ENCODE measurements at places on chromosomes 5 and 9.

GRCh38 chr5:99438619-99439018, 509.8 kb upstream of the CHD1 start:
- no peaks in the 10 kb centered on the region for H3K27me3 ChIP-seq
- no peaks in the 10 kb centered on the region for H3K36me3 ChIP-seq
- no peak overlapping the region for H3K27ac ChIP-seq
- no peak for DNase-seq
- H3K4me3 ChIP-seq: no peak overlapping the region
- H3K4me1 ChIP-seq: no peaks in the 10 kb centered on the region

DNA sequence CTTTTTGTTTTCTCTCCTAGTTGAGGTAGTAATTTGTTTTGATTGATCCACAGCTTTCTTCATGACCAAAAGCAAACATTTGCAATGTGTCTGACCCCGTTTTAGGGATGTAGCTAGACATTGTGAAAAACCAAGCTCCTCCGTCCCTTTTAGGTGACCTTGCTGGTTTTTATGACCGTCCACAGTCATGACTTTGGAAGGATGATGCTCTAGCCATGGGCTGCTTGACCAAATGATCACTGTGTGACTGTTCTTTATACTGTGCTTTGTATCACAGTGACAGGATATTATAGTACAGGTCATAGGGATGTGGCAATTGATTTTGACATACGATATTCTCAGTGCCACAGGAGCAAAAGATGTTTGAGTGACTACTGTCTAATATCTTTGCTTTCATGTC, 54.4 kb downstream of the KCNN2 start:
- no peak overlapping the region for H3K4me3 ChIP-seq
- no peak for DNase-seq
- no peaks in the 10 kb centered on the region for H3K36me3 ChIP-seq

DNA sequence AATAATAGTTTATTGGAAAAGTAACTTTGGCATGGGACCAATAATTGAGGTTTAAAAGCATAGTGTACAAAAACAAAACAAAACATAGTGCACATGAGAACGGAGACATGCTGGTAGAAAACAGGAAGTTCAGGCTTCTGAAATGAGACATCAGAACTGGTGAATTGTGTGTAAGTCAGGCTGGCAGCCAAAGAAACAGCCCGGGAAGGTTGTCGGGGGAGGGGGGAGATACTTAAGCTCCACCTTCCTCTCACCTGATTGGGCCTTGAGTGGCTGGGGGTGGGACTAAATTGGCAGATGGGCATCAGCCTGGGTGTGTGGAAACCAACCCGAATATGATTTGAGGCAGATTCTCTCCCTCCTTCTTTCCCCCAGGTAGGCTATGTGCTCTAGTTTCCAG, 256.3 kb downstream of the SMARCA2 start:
- H3K4me3 ChIP-seq: no peak overlapping the region
- DNase-seq: no peak
- peaks cover 2% of the 10 kb centered on the region for H3K27me3 ChIP-seq
- H3K4me1 ChIP-seq: no peaks in the 10 kb centered on the region

DNA sequence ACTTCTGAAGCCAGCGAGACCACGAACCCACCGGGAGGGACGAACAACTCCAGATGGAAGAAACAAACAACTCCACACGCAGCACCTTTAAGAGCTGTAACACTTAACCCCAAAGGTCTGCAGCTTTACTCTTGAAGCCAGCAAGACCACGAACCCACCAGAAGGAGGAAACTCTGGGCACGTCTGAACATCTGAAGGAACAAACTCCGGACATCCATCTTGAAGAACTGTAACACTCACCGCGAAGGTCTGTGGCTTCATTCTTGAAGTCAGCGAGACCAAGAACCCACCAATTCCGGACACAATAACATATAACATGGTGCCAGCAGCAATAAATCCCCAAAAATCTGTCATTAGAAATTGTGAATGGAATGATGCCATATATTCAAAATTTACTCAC, 180.9 kb downstream of the TLE1 start:
- no peaks in the 10 kb centered on the region for H3K36me3 ChIP-seq
- no peaks in the 10 kb centered on the region for H3K4me1 ChIP-seq
- no peak overlapping the region for H3K27ac ChIP-seq
- no peak overlapping the region for H3K4me3 ChIP-seq
- DNase-seq: no peak

DNA sequence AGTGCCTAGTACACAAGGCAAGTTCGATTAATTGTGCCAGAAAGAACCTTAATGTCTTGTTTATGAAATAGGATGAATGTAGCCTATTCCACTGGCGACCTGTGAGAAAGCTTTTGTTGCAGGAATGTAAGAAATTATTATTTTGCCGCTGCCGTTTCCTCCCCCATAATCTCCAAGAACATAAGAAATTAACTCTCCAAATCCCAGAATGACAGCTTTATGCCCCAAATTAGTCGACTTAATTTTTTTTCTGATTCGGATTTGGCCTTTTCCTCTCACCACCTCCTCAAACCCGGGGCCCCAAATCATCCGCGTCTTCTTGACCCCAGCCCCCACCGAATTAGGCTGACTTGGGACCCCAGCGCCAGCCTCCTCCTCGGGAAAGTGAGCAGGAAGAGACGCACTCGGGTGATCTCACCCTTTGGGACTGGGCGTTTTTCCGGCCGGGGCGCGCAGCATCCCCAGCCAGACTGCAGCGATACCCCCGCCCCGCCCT, 682 bp upstream of the SPTAN1 start:
- peak overlapping the region; percentile 91 for H3K27ac ChIP-seq
- no peaks in the 10 kb centered on the region for H3K27me3 ChIP-seq
- peaks cover 38% of the 10 kb centered on the region for H3K4me1 ChIP-seq
- peaks cover 3% of the 10 kb centered on the region for H3K36me3 ChIP-seq

- no peak for DNase-seq
- H3K27me3 ChIP-seq: peaks cover 2% of the 10 kb centered on the region
- no peak overlapping the region for H3K27ac ChIP-seq
- H3K36me3 ChIP-seq: no peaks in the 10 kb centered on the region
- no peak overlapping the region for H3K4me3 ChIP-seq
Observed at GRCh38 chr9:35907711-35908503, 1.4 kb upstream of the SPAAR start.

GRCh38 chr5:127848098-127848497, 144.9 kb downstream of the CCDC192 start:
- H3K36me3 ChIP-seq: no peaks in the 10 kb centered on the region
- no peak overlapping the region for H3K4me3 ChIP-seq
- no peak overlapping the region for H3K27ac ChIP-seq
- H3K4me1 ChIP-seq: no peaks in the 10 kb centered on the region

DNA sequence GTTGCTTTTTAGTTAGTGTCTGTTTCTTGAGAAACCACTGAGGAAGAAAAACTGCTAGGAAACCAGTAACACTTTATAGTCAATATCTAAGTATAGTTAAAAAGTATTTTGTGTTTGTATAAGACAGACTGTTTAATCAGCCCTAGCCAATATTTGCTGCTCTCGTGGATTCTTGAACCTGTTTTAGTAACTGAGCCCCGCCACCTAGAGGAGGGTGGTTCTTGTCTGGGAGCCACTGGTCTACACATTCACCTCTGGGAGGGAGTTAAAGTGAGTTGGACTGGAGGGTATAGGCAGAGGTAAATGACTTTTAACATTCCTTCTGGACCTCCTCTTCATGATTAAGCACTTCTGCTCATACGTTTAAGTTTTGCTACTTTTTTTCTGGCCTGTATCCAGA, 117.2 kb downstream of the SPATA31D1 start:
- H3K4me1 ChIP-seq: no peaks in the 10 kb centered on the region
- no peak for DNase-seq
- no peaks in the 10 kb centered on the region for H3K36me3 ChIP-seq
- H3K27me3 ChIP-seq: no peaks in the 10 kb centered on the region
- no peak overlapping the region for H3K27ac ChIP-seq
- H3K4me3 ChIP-seq: no peak overlapping the region

DNA sequence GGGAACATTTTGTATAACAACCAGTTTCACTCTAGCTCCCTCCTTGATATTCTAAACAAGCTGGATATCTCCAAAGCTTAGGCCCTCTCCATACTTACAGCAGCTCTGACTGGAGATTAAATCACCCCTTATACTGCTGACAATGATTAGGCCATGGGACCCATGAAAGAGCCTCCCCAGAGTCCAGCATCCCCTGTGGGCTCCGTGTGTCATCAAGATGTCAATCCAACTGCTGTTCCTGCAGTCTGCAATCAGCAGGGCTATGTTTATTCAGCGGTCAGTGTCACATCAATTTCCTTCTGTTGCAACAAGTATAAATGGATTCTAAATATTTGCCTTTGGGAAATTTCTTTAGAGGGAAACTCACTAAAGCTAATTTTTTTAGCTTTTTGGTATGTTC, 26.6 kb downstream of the PCDHAC2 start:
- DNase-seq: no peak
- no peaks in the 10 kb centered on the region for H3K36me3 ChIP-seq
- no peaks in the 10 kb centered on the region for H3K27me3 ChIP-seq

DNA sequence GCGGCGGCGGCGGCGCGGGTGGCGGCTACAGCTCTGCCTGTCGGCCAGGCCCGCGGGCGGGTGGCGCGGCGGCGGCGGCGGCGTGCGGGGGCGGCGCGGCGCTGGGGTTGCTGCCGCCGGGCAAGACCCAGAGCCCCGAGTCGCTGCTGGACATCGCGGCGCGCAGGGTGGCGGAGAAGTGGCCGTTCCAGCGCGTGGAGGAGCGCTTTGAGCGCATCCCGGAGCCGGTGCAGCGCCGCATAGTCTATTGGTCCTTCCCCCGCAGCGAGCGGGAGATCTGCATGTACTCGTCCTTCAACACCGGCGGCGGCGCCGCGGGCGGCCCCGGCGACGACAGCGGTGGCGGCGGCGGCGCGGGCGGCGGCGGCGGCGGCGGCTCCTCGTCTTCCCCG, 296 bp downstream of the ZSWIM6 start:
- H3K36me3 ChIP-seq: peaks cover 17% of the 10 kb centered on the region
- H3K27ac ChIP-seq: no peak overlapping the region
- peak overlapping the region; percentile 96 for H3K4me3 ChIP-seq

- H3K4me3 ChIP-seq: no peak overlapping the region
- H3K4me1 ChIP-seq: no peaks in the 10 kb centered on the region
- peaks cover 2% of the 10 kb centered on the region for H3K36me3 ChIP-seq
- H3K27ac ChIP-seq: no peak overlapping the region
- peaks cover 6% of the 10 kb centered on the region for H3K27me3 ChIP-seq
Observed at GRCh38 chr5:74995926-74996325, 56.4 kb downstream of the GCNT4 start.

GRCh38 chr5:51599587-51599986, 216.3 kb downstream of the ISL1 start:
- H3K4me3 ChIP-seq: no peak overlapping the region
- no peak overlapping the region for H3K27ac ChIP-seq
- H3K27me3 ChIP-seq: no peaks in the 10 kb centered on the region
- H3K36me3 ChIP-seq: no peaks in the 10 kb centered on the region
- no peaks in the 10 kb centered on the region for H3K4me1 ChIP-seq
- DNase-seq: no peak

- H3K27me3 ChIP-seq: peaks cover 54% of the 10 kb centered on the region
- no peak overlapping the region for H3K4me3 ChIP-seq
- peaks cover 7% of the 10 kb centered on the region for H3K4me1 ChIP-seq
- H3K36me3 ChIP-seq: no peaks in the 10 kb centered on the region
Observed at GRCh38 chr9:121599872-121600585, 51.4 kb upstream of the DAB2IP start.

DNA sequence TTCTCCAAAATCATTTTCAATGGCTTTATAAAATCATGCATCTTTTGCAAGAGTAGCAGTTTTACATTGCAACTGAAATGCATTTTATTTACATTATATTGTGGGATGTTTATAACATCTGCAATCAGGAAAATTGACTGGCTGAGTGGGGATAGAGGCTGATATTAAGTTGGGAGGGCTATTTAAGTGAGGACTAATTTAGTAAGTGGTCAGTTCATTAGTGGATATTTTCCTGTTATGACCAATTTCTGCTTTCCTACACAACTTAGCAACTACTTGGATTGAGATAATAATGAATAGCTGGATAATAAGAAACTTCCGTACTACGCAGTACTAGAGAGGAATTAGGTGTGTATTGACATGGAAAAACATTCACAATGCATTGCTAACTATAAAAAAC, 92.9 kb upstream of the SSBP2 start:
- no peak for DNase-seq
- no peak overlapping the region for H3K27ac ChIP-seq
- no peaks in the 10 kb centered on the region for H3K4me1 ChIP-seq
- H3K27me3 ChIP-seq: peaks cover 3% of the 10 kb centered on the region
- H3K36me3 ChIP-seq: no peaks in the 10 kb centered on the region

- H3K36me3 ChIP-seq: no peaks in the 10 kb centered on the region
- no peaks in the 10 kb centered on the region for H3K27me3 ChIP-seq
Observed at GRCh38 chr5:137684761-137685160, 51.1 kb downstream of the KLHL3 start.

GRCh38 chr9:120726484-120726883, 12.2 kb upstream of the MEGF9 start:
- H3K4me3 ChIP-seq: no peak overlapping the region
- no peaks in the 10 kb centered on the region for H3K36me3 ChIP-seq
- DNase-seq: no peak
- H3K27me3 ChIP-seq: no peaks in the 10 kb centered on the region
- peaks cover 14% of the 10 kb centered on the region for H3K4me1 ChIP-seq
- no peak overlapping the region for H3K27ac ChIP-seq

DNA sequence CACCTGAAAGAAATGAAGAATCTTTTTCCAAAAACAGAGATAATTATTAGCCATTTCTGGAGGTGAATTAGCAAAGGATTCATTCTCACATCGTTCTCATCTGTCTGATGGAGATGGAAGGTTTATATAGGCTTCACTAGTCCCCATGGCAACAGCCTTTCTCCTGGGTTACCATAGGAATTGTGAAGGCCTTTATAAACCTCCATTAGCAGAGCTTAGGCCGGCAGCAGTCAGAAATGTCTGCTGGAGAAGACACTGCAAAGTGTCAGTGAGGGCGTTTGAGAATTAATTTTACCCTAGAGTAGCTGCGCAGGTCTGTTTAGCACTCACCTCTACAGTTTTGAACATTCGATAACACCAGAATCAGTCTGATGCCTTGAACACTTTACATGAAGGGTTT, 290.4 kb upstream of the NR4A3 start:
- no peak overlapping the region for H3K4me3 ChIP-seq
- no peak overlapping the region for H3K27ac ChIP-seq
- DNase-seq: no peak
- H3K4me1 ChIP-seq: no peaks in the 10 kb centered on the region
- H3K27me3 ChIP-seq: peaks cover 21% of the 10 kb centered on the region

DNA sequence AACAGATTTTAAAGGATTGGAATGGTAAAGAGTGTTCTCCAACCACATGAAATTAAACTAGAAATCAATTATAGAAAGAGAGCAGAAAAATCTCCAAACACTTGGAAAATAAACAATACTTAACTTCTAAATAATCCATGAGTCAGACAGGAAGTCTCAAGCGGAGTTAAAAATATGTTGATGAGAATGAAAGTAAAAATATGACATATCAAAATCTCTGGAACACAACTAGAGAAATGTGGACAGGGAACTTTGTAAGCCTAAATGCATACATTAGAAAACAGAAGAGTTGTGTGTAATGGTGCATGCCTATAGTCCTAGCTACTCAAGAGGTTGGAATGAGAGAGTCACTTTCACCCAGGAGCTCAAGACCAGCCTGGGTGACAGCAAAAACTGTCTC, 47.9 kb upstream of the ZNF618 start:
- no peaks in the 10 kb centered on the region for H3K36me3 ChIP-seq
- no peaks in the 10 kb centered on the region for H3K4me1 ChIP-seq
- DNase-seq: no peak
- no peak overlapping the region for H3K4me3 ChIP-seq
- no peak overlapping the region for H3K27ac ChIP-seq

GRCh38 chr5:127492854-127493738, 24.3 kb upstream of the PRRC1 start:
- no peak overlapping the region for H3K27ac ChIP-seq
- H3K4me3 ChIP-seq: no peak overlapping the region
- H3K36me3 ChIP-seq: no peaks in the 10 kb centered on the region
- H3K4me1 ChIP-seq: no peaks in the 10 kb centered on the region
- no peak for DNase-seq
- H3K27me3 ChIP-seq: peaks cover 34% of the 10 kb centered on the region

All from activated T-helper 1 cell treated with anti-CD3 and anti-CD28 coated beads, Interleukin-12 subunit alpha, Interleukin-12 subunit beta, Interleukin-2, Interleukin-4 antibody, amounts not matched to agents 30 ng/mL and 10 ng/mL and 1 ng/mL, durations not matched to agents 14 hours and 24 hours and 36 hours (primary cell).